ENCODE measurements at places on chromosomes 16 and 17.

DNA sequence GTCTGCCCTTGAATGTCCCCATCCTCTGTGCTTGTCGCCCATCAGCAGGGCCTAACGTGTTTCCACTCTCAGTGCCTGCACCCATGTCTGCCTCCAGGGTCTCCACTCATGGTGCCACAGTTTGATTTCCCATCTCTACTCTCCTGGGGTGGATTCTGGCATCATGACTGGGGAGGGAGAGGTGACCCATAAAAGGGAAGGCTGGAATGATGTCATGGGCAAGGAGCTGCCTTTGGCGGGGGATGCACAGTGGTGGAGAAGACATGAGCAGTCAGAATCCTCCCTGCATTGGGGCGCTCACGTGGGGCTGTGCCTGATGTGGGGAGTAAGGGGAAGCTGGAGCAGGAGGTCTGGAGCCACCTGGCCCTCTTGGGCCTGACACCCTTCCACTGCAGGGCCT lies 100.9 kb downstream of the USP22 start:
- no peak for DNase-seq

- peak; percentile 76 for DNase-seq
These were observed 1.4 kb upstream of the SPHK1 start for GRCh38 chr17:76382803-76383545.

DNA sequence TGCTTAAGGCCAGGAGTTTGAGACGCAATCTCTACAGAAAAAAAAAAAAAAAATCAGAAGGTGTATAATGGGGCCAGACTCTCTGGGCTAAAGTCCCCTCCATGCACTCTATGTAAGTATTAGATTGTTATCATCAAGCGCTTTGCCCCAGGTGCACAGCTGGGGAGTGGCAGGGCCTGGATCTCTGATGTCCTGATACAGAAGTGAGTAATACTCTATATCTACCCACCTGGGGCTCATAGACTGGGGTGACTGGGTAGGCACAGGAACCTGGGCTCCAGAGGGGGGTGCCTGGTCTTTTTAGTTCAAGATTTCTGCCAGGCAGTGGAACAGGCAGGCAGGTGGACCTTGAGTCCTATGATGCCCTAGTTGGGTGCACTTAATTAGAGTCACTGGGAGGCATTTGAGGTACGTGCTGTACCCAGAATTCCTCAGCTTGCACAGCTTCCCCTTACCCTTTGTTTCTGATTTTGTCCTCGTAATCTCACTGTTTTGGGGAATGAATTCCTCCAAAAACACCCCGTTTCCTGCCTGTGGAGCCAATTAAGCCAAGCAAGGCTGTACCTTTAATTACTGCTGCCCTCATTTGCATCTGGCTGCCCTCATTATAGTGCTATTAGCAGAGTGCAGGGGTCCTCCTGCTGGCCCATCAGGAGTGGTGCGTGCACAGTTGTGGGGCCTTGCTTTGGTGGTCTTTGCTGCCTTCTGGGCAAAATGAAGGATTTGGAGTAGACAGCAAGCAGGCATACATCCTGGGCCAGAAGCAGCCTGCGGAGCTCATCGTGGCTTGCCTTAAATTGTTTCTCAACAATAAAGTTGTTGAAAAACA lies 239.0 kb downstream of the SNX29 start:
- no peak for DNase-seq

DNA sequence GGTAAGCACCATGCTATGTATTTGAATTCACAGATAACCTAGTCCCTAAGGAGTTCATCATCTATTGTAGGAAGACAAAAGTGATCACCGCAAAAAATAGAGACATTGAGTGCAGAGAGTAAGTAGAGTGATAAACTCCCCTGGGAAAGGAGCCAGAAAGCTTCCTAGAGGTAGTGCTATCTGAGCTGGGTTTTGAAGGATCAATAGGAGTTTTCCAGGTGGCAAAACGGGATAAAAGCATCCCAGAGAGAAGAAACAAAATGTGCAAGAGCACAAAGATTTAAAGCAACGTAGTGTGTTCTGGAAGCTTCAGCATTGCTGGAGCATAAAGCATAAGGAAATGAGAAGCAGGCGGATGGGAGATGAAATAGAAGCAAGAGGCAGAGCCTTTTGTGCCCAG lies 120.7 kb upstream of the PLCG2 start:
- no peak for DNase-seq

DNA sequence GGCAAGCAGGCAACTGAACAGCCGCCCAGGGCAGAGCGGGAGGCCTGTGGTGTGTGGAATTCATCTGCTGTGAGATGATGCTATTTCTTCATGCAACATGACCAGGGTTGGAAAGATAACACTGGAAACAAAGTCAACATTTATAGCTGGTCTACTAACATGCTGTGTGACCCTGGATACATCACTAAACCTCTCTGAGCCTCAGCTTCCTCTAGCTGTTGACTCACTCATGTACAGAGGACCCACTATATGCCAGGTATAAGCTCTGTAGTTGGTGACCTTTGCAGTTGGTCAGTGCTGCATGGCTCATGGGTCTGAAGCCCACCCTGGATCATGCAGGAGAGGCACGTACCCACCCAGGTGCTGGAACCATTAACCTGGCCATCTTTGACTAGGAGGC lies 180.9 kb downstream of the ZNF423 start:
- DNase-seq = no peak

GRCh38 chr16:10926094-10926493 lies 16.2 kb downstream of the DEXI start:
- DNase-seq = no peak

DNA sequence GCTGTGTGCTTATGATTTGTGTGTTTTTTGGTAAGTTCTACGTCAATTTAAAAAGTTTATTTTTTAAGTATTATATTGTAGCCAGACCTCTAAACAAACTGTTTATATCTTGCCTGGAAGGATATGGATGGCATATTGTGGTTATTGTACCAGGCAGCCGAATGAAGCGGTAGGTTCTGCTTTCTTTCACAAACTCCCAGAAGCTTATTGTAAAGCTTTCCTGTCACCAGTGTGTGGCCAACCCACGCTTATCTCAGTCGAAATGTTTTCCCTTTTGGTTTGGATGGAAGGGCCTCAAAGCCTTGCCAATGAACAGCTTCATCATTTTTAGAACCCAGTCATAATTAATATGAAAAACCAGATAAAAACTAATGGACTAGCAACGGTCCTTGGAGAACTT lies 53.1 kb downstream of the CYB5B start:
- DNase-seq = no peak

- no peak for DNase-seq
These were observed 16.9 kb downstream of the RPH3AL start for GRCh38 chr17:335691-336090.

GRCh38 chr17:45240905-45241327 lies 19.2 kb downstream of the FMNL1 start:
- no peak for DNase-seq

DNA sequence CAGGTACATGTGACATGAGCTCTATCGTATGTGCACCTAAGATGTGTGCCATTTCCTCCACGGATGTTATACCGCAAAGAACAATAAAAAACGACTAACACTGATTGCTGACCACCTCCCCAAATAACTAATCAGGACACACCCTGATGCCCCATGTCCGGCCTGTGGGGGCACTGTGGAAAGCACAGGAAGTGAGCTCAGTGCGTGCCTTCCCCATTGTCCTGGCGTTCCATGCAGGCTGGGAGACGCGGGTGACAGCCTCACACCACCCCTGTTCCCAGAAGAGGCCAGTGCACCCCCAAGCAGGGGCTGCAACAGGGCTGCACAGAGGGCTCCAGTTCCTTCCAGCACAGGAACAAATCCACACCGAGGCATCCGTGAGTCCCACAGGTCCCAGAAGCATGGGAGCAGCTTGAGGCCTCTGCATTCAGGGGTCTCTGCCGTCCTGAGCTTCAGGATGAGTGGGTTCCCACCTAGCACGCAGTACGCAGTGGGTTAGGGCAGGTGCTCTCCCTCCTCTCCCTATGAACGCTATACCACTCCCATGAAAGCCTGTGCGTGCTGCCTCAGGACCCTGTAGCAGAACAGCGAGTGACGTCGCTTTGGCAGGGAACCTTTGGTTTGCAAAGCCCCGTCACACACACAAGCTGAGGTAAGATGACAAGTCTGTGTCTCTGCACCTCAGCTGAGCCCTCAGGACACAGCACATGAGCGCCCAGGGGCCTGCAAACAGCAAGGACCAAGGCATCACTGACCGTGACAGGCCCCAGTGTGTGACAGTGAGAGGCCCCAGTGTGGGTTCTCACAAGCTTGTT lies 117.7 kb downstream of the ZNF778 start:
- DNase-seq = no peak

DNA sequence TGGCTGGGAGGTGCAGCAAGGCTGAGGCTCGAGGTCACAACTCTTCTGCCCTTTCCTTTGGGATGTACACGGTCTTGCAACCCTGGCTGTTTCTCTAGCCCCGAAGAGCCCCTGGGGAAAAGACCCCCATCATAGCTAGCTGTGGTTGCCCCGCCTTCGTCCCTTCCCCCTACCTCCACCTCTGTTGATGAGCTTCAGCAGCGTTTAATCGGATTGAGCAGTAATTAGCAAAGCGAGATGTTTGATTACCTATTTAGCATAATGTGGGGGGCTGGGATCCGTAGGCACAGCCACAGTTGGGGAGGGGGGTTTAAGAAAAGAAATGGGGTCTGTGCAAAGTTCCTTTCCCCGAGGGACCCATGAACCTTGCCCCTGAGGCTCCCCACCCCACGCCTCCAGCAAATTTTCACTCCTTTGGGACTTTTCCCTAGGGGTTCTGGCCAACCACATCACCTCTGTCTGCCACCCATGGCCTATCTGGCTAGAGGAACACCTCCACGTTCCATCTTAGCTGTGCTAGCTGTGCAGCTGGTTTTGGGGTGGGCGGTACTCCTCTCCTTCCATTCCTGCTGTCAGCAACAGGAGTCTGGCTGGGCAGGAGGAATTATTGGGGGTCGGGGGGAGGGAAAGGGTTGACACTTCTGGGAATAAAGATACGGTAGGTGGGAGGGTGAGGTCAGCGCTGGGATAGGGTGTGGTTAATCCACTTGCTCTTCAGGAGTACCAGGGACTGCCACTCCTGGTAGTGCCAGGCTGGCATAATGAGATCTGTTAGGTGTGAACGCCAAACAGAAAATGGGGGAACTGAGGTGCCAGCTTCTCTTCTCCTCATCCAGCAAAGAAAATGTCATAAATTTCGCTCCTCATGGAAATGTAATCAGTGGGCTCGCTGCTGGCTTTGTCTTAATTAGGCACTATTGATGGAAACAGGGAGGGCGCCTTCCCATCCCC lies 1.3 kb upstream of the DNAH2 start:
- no peak for DNase-seq

DNA sequence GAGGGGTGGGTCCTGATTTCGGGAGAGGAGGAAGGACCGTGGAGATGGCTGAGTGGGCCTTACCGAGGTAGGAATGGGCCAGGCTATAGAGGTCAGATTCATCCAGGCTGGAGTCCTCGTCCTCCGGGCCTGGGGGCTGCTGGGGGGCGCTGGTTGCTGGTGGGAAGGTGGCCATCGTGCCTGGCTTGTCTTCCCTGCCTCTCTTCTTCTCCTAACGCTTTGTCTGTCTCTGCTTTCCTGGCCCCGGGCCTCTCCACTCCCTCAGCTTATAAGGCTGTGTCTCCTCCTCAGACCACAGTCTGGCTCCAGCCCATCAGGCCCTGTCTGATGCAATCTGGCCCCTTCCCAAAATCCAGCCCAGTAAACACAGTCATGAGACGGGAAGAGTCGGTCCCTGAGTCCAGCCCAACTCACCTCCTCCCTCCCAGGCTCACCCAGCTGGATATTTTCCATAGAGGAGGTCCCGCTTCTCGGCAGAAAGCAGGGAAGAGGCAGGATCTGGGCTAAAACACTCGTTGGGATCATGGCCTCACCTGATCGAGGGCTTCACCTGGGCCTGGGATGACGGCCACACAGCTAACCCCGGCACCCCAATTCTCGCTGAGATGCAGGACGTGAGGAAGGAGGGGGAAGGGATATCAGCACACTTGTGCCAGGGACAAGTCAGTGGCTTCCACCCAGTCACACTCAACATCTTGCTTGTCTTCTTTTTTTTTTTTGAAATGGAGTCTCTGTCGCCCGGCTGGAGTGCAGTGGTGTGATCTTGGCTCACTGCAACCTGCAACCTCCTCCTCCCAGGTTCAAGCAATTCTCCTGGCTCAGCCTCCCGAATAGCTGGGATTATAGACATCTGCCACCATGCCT lies at the start of gene NUPR1:
Gene NUPR1 (minus strand): TSS at position 242 of the 864 bp plus-strand sequence. CDS start 67 bp downstream, at position 175.
- DNase-seq = no peak

- no peak for DNase-seq
These were observed 10.9 kb downstream of the CACNB1 start for GRCh38 chr17:39186481-39187002.

- no peak for DNase-seq
These were observed 8.0 kb downstream of the SEZ6 start for GRCh38 chr17:28997806-28998205.

DNA sequence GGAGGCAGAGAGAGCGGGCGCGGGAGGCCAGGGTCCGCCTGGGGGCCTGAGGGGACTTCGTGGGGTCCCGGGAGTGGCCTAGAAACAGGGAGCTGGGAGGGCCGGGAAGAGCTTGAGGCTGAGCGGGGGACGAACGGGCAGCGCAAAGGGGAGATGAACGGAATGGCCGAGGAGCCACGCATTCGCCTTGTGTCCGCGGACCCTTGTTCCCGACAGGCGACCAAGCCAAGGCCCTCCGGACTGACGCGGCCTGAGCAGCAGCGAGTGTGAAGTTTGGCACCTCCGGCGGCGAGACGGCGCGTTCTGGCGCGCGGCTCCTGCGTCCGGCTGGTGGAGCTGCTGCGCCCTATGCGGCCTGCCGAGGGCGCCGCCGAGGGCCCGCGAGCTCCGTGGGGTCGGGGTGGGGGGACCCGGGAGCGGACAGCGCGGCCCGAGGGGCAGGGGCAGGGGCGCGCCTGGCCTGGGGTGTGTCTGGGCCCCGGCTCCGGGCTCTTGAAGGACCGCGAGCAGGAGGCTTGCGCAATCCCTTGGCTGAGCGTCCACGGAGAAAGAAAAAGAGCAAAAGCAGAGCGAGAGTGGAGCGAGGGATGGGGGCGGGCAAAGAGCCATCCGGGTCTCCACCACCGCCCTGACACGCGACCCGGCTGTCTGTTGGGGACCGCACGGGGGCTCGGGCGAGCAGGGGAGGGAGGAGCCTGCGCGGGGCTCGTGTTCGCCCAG lies 1.2 kb upstream of the CBX4 start:
- DNase-seq = no peak

GRCh38 chr16:24203675-24204074 lies 52.5 kb upstream of the CACNG3 start:
- no peak for DNase-seq

DNA sequence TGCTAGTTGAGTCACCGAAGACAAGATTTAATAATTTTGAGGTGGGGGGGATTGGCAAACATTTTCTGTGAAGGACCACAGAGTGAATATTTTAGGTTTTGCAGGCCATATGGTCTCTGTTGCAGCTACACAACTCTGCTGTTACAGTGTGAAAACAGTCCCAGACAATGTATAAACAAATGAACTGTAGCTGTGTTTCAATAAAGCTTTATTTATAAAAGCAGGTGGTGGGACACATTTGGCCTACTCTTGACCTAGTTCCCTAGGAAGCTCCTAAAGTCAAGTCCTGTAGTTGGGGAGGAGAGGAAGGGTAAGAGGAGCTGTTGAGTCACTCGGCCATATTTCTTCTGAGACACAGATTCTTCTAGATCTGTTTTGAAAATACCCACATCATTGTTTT lies 92.3 kb downstream of the SDR42E1 start:
- DNase-seq = no peak

GRCh38 chr16:81367821-81368220 lies 53.1 kb downstream of the GAN start:
- no peak for DNase-seq

GRCh38 chr17:52147872-52148271 lies 10.6 kb downstream of the CA10 start:
- no peak for DNase-seq

- DNase-seq = no peak
These were observed 716.3 kb downstream of the MAF start for GRCh38 chr16:78884204-78884603.

All from T-helper 2 cell treated with Interferon-gamma antibody and Interleukin-4, amounts not matched to agents 5 μg/mL and 100 μg/mL, for 36 hours (primary cell).